Naive B cell (primary cell): ENCODE measurements at places on chromosomes 11 and 22. TPM values are rescaled to one million over a fixed set of nuclear protein-coding genes. Genes with fewer than 3 reads are reported as not detected.

GRCh38 chr11:109036011-109036410, 371.1 kb downstream of the DDX10 start:
- no peak for DNase-seq

- DNase-seq = no peak
Measured at GRCh38 chr11:132623511-132623910, 908.8 kb downstream of the OPCML start.

Gene CALCB
- 0.13 TPM for polyA plus RNA-seq

DNA sequence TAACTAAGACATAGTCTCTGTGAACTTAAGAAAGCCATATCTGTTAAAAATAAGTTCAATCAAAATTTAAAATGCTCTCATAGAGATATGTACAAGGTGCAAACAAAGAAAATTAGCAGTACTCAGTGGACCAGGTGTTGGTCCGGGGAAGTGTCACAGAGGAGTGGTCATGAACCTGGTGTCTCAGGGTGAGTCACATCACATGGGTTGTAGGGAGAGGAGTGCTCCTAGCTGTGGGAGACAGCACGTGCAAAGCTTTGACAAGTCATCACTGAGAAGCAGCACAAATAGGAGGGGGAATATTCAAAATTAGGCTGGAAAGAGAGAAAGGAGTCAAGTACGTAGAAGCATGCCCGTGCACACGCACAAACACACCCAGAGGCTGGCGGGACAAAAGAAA, 438.1 kb downstream of the NTM start:
- no peak for DNase-seq

- DNase-seq = no peak
Measured at GRCh38 chr11:59761993-59762392, 6.8 kb downstream of the STX3 start.

GRCh38 chr22:26462641-26463040, 20.9 kb downstream of the HPS4 start:
- no peak for DNase-seq

Gene C11orf16
- not detected for polyA plus RNA-seq

DNA sequence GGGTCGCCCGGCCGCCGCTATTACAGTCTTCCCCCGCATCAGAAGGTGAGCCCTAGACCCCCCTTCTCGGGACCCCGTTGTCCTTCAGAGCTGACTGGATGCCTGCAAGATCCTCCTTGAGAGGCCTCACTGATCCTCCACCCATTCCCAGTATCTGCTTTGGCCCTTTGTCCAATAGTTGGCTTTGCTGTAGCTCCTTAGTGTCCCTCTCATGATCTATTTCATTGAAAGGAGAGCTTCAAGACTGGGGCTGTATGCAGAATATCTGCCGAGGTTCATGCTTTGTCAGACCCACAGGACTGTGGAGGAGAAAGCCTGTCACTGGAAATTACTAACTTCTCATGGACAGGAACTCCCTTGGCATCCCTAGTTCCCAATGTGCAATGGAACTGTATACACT, 499 bp downstream of the DLAT start:
- DNase-seq = no peak

DNA sequence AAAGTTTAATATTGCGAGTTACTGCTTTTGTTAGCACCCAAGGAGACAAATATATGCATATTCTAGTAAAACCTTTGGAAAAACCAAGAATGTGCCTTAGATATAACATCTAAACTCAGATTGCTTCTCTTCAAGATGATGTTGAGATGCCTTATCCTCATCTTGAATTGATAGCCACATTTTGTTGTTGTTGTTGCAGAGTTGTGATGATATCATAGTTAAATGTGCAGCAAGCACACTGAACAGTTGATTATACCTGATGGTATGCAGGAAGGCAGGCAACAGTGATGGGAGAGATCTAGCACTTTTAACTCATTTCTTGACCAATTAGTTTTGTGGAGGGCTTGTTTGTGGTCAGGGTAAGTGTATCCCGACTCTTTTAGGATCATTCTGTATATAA, 48.0 kb downstream of the KDM2A start:
- no peak for DNase-seq

GRCh38 chr11:35347921-35348331, 71.4 kb downstream of the SLC1A2 start:
- no peak for DNase-seq

GRCh38 chr11:33942954-33943353, 51.1 kb upstream of the LMO2 start:
- DNase-seq = no peak

DNA sequence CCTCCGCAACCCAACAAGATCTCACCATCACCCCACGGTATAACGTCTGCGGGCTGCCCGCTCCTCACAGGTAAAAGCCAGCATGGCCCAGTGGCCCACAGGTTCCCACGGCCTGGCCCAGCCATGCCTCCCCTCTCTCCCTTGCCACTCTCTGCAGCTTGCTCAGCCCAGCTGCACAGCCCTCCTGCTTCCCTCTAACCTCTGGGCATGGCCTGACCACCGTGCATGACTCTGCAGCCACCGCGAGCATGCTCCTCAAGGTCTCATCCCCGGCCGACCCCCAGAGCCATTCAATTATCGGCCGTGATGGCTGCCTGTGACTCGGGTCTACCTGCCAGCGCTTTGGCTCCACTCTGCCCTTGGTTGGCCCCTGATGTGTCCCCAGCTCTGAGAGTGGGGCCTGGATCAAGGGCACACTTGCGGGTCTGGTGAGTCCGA, 185.5 kb downstream of the CTTN start:
- DNase-seq = no peak

Gene TOM1
- 18.2 TPM for polyA plus RNA-seq

GRCh38 chr11:73312851-73313327, 4.8 kb downstream of the ARHGEF17 start:
- DNase-seq = no peak
